NCI-H1417 treated with DMSO at 0.1 percent for 48 hours (cell line): ENCODE measurements at places on chromosomes 12 and 14.

DNA sequence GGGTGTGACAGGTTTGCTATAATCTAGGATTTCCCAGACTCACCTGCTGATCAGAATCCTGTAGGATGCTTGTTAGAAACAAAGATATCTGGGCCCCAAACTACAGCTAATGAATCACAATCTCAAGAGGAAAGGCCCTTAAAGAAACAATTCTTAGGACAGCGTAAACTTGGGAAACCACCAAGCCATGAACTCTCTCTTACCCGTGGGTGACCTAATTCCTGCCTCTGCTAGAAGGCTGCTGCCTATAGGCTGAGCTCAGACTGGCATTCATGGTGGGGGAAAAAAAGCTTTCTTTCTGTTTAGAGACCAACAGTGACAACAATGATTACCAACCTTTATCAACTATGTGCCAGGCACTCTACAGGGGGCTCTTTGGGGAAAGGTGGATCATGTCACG lies 213.9 kb upstream of the FKBP4 start:
- DNase-seq, result no peak

DNA sequence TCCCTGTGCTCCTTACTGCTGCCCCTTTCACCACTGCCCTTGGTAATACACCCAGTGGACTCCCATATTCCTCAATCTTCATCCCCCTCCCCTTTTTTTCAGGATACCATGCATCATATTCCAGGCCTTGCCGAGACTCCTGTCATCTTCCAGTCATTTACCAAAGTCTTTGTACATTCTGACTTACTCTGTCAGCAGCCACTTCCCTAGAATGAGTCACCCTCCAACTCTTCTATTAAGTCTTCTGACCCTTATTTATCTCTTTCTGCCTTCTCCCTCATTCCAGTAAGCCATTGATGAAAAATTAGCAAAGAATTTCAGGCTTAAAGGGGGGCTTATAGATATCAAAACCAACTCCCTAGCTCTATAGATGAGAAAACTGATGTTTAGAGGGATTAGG lies 128.0 kb downstream of the STXBP6 start:
- no peak for DNase-seq

DNA sequence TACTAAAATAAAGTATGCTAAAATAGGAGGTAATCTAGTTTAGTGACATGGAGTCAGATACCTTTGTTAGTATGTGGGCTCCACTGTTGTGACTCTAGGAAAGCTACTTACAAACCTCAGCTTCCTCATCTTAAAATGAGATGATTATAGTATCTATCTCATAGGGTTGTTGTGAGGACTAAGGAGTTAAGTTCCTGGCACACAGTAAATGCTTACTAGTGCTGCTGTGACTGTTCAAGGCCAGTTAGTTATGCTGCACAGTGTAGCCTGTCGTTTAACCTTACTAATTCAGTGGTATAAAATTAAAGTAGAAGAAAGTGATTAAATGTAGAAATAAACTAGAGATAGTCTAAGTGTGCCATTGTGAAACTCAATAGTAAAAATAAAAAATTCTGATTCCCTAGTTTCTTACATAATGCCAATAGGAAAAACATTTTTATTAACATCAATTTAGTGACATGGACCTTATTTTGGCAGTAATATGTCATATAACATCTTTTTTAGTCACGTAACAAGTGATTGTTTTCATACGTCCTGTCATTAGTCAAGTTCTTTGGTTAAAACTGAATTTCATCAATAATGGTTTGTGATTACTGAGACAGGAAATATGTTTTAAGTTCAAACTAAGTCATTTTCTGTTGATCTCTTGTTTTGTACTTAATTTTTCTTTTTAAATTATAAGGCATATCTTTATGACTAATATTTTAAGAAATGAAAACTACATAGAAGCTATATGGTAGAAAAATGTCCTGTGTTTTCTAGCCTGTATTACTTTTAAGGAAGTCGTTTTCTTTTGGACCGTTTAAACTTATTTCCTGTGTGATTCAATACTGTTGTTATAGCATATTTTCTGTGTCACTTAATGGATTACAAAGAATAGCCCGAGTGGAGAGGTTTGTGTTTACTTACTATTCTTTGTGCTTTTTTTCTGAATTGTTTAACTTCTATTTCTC lies 74.0 kb downstream of the PCNX1 start:
- DNase-seq, result no peak

DNA sequence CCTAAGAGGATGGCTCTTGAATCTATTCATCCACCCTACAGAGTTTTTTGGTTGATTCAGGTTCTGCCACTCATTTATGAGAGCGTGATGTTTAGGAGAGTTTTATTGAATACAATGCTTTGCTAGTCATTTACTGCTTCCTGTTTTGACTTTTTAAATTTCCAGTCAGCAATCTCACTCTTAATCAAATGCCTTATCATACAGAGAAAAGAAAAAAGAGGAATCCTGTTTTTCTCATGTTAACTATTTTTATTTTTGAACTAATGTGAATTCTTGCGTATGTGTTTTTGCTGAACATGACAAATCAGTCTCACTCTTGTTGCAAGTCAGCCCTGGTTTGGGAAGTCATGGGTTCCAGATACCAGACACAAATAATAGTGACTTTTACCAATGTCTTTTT lies 22.1 kb upstream of the LGMN start:
- DNase-seq, result no peak

GRCh38 chr12:91577586-91578539 lies 395.2 kb upstream of the DCN start:
- no peak for DNase-seq

DNA sequence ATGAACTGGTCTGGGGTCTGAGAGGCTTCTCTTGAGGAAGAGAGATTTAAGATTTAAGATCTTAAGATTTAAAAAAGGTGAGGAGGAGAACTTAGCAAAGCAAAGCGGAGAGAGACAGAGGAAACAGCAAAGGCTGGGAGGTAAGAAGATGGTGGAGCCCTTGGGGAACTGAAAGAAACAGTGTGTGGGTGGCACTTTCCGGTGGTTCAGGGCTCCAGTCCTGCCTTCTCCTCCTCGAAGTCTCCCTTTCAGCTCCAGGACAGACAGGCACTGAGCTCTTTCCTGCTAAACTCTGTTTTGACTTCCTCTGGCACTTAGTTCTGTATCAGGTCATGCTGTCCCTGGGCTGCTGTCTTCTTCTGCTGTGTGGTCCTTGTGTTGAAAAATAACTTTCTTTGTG lies 298.7 kb upstream of the SRRM4 start:
- no peak for DNase-seq

GRCh38 chr12:12039897-12040296 lies 30.8 kb upstream of the BCL2L14 start:
- DNase-seq, result no peak

DNA sequence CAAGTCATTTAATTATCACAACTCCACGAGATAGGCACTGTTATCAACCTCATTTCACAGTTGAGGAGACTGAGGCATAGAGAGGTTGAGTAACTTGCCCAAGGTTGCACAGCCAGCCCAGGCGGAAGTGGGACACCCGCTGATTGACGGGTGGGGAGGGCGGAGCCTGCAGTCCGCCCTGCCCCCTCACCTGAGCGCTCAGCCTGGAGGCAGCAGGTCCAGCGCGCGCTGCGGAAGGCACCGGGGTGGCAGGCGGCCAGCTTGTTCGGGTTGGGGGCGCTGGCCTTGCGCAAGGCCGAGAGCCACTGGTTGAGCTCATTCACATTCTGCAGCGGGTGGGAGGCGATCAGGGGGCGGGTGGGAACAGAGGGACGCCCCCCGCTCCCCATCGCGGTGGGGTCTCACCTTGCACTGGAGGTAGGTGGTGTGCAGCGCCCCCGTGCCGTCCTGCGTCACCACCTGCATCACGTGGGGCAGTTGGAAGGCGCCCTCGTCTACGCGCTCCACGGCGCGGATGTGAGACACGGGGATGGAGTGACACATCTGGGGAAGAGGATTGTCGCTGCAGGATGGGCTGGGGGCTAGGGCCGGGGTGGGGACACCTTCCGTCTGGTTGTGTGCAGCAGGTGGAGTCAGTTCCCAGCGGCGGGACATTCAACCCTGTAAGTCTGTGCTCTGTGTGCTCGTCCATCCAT lies 31.7 kb downstream of the RASAL1 start:
- DNase-seq, result no peak

GRCh38 chr12:52121824-52122539 lies 42.5 kb downstream of the SMIM41 start:
- no peak for DNase-seq
